Mammary epithelial cell (primary cell): ENCODE measurements at places on chromosomes 3 and 15. TPM values are rescaled to one million over a fixed set of nuclear protein-coding genes. Genes with fewer than 3 reads are reported as not detected.

ATP2B2 gene
- total RNA-seq, result not detected in 2 replicates

IDH3A gene
- total RNA-seq, result 101 TPM in 2 replicates

RYR3 gene
- 0.03 and 0.07 TPM in 2 replicates for total RNA-seq

KBTBD13 gene
- not detected in 2 replicates for total RNA-seq

CD47 gene
- 55.1 and 68.5 TPM in 2 replicates for total RNA-seq
